ENCODE measurements at places on chromosomes 2 and 18.
A peak's percentile ranks its signal among the peaks of the same experiment; 100 is the strongest.

DNA sequence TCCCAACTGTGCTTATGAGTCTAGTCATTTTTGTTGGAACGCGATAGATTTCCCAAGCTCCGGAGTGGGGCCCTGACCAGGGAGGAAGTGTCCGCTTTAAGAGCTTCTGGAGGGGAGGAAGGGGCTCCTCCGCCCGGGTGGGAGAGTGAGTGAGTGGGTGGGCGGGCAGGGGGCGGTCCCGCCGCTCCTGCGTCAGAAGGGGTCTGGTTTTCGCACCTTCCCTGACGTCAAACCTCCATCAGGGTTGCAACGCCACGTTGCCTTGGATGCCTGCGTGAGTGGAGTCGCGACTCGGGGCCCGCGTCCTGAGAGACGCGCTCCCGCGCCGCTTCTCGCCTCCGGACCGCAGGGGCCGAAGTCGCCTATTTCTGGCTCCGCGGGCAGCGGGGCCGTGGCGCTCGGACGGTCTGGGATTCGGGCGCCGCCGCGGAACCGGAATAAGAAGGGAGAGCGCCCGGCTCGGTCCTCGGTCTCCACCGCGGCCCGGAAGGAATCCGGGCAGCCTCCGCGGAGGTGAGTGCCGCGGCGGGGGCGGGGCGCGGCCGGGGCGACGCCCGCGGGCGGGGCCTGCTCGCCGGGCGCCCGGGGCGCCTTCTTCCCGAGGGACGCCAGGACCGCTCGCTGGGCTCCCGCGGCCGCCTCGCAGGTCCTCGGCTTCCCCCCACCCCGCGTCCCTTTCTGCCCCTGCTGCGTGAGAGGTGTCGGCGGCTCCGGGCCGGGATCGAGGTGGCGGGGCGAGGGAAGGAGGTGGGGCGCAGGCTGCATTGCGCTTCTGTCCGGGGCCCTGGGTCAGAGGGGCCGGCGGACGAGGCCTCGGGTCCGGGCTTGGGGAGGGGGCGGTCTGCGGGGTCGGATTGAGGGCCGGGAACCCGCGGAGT lies at the start of gene ZDBF2:
Gene ZDBF2, plus strand, starts transcription at position 230 of the 878 bp plus-strand sequence. CDS start 7,187 bp downstream, outside the sequence.
- no peak for DNase-seq

- no peak for DNase-seq
These were observed 61.8 kb downstream of the ATP8B1 start for GRCh38 chr18:57741273-57741672.

- no peak for DNase-seq
These were observed 122.6 kb upstream of the PIEZO2 start for GRCh38 chr18:11271954-11272353.

DNA sequence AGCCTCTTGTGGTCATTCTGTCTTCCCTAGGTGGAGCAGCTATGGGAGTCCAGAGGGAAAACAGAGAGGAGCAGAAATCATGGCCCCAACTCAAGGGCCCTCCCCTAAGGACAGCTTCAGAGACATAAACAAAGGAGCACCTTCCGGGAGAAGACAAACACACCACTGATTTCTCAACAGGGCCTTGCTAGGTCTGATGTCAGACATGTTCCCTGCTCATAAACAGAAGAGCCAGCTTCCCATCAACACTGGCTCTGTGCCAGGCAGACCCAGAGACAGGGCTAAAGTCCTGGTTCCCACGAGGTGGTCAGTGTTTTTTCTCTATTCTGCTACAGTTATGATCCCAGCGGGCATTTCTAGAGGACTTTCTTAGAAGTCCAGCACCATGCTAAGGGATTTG lies 19.3 kb downstream of the CXCR2 start:
- DNase-seq = no peak

DNA sequence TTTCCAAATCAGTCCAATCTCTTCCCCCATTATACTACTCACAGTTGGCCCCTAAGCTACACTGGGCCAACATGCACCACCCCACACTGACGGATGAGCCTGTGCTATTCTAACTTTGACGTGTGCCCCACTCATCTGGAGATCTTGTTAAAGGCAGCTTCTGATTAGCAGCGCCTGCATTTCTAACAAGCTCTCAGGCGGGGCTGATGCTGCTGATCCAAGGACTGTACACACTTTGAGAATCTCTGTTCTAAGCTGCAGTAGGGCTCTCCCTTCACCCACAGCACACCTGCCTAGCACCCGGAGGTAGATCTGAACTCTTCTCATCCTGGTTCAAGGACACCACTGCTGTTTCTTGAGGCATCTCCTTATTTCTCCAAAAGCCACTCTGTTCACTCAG lies 200.7 kb downstream of the SLC4A3 start:
- DNase-seq = no peak

GRCh38 chr18:26436176-26437051 lies 111.9 kb downstream of the KCTD1 start:
- peak; percentile 12 for DNase-seq

Data from HS-27A (cell line).